Activated CD8-positive, alpha-beta memory T cell treated with anti-CD3 and anti-CD28 coated beads for 4 hours (primary cell): ENCODE measurements at places on chromosomes 12 and 14.

DNA sequence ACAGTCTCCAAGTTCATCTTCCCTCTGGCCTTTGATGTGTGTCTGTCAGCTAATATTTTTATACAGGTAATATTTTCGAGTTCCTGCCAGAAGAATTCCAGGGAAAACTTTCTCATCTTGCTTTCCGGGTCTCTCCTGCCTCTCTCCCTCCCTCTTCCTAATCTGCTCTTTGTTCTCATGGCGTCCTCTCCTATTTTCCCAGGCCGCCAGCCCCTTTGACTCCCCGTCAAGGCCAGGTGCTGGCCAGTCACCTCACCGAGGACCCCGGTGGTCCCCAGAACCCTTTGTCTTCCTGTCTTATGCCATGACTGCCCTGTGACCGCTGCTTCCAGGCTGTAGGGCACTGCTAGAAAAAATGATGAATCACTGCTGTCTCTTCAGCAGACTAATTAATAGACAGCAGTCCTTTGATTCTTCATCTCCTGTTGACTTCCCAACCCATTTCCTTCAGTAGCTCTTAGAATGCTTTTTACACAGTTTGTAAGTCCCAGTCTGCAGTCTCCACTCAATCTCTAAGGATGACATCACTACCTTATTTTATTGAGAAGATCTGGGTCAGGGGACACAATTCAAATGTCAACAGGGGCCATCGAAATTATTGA lies 40.7 kb downstream of the PPFIBP1 start:
- DNase-seq = no peak

- no peak for DNase-seq
These were observed 96.9 kb downstream of the DNAH10 start for GRCh38 chr12:123859035-123859434.

DNA sequence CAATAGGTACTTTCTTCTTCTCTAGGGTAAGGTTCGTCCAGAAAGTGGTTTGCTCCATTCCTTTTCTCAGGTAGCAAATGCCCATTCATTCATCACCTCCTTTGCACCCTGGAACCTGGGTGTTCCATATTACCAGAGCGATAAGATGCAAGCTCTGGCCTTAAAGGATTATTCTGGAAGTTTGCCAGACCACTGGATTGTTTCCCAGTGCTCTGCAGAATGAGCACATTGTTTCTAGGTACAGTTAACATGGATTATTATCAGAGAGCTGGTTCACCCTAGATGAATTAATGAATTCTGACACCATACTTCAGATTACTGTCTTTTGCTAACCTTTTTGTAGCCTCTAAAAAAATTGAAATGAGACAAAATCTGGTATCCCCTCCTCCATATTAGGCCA lies 170.9 kb upstream of the BMP4 start:
- no peak for DNase-seq

DNA sequence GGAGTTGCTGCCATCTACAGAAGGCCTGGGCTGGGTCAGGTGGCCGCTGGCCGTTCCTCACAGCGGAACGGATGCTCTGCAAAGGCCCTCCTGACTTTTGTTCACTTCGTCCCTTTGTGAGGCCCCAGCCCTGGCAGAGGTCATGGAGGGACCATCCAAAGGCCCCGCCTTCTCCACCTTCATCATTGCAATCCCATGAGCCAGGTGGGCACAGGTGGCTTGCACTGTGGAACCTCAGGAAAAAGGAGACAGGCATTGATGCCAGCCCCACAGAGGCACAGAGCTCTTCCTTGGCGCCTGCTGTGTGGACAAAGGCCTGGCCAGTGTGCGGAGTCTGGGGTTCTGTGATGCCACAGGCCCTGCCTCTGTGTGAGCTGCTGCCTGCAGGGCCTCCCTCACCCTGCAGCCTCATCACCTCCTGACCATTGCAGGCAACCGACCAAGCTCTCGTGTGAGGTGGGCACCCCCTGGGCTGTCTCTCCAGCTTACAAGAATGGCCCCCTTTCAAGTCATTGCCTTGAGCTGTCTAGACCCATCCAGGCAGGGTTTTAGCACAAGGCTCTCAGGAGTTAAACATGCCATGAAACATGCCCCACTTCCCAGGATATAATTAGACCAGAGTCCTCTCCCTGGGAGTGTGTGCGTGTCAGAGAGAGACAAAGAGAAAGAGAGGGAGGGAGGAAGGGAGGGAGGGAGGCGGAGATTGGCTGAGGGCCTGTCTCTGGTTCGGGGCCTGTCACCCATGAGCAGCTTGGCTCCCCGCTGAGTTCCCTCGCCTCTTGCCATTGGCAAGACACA lies 19.3 kb downstream of the NFKBIA start:
- DNase-seq = no peak

DNA sequence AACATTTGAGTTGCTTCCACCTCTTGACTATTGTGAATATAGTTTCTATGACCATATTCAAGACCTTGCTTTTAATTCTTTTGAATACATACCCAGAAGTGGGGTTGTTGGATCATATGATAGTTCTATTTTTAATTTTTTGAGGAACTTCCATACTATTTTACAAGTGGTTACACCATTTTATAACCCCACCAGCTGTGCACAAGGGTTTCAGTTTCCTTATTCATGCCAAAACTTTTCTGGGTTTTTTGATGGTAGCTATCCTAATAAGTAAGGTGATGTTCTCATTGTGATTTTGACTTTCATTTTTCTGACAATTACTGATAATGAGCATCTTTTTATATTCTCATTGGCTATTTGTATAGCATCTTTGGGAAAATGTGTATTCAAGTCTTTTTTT lies 109.4 kb upstream of the GARIN2 start:
- no peak for DNase-seq

DNA sequence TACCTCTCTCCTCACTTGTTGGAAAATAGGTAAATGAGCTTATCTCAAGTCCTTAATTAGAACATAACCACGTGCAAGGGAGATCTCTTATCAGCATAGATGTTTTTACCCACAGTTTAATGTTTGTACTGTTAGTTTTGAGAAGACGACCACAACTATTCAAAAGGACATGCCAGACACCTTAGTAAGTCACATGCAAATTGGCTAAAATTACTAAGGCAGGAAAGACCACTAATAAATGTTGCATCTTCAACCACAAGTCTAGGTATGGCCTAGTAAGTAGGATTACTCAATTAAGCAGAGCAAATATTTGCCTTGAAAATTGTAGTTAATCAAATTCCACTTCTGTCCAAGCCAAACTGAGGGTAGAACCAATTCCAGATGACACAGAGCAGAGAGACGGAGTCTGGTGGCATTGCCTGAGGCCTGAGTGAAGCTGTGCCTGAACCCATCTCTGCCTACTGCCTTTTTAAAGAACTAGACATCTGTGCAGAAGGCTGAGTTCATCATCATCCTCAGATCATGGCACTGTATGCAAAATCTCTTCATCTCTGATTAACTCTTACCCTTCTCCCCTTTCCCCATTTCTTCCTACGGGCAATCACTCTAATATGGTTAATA lies 29.7 kb upstream of the CHST11 start:
- DNase-seq = no peak

DNA sequence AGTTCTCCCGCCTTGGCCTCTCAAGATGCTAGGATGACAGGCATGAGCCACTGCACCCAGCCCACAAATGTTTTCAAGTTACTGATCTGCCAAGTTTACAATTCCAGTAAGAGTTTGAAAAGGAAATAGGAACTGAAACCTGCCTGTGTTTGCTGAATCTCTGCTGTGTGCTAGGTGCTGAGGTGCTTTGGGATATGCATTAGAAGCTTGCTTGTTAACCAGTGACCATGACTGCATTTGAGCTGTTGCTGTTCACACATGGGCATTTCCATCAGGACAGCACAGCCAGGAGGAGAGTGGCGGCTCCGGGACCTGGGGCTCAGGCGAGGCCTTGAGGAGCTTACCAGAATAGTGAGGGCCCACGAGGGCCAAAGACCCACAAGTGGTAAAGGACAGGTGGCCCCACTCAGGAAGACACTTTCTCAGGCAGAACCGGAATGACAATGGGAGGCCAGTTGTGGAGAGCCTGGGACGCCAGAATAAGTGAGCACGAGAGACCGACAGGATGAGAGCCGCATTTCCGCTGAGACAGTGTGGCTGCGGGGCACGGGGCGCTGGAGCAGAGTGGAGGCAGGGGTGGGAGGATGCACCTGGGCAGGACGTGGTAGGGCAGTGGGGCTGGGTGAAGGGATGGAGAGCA lies 54.5 kb upstream of the MMP17 start:
- DNase-seq = no peak

- DNase-seq = no peak
These were observed 179.8 kb downstream of the GALC start for GRCh38 chr14:87813211-87813610.

DNA sequence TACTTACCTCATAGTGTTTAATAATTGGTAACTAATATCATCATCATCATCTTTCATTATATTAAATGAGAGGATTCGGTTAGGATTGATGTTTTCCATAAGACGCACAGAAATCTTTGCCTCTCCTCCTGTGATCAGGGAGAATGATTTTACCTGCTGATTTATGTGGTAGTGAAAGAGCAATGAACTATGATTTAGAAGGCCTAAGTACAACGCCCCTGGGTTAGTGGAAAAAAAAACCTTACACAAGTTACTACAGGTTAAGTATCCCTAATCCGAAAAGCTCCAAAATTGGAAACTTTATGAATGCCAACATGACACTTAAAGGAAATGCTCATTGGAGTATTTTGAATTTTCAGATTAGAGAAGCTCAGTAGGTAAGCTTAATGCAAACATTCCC lies 55.8 kb downstream of the ARID2 start:
- DNase-seq = no peak

DNA sequence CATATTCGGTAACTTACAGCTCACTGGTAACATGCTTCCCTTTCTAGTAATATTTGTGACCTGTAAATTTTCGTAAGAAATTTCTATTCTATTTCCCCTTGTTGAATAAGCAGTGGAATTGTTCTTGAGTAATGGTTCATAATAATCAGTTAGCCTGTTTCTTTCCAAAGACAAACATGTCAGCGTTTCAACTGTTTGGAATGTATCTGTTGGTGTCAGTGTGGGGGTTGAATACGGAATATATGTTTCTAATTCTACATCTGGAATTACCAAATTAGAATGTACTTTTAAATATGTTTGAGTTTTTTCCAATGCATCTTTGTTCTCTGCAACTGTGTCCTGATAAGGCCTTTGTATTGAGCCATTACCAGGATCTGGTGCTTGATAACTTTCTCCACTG lies 2.0 kb downstream of the BBS10 start:
- DNase-seq = no peak

- DNase-seq = no peak
These were observed 2.7 kb upstream of the CDKN1B start for GRCh38 chr12:12714276-12715021.

GRCh38 chr12:52244615-52244994 lies 11.6 kb downstream of the KRT7 start:
- no peak for DNase-seq

- no peak for DNase-seq
These were observed 460.4 kb downstream of the DPF3 start for GRCh38 chr14:72433511-72433910.

GRCh38 chr12:1357171-1357570 lies 237.2 kb downstream of the FBXL14 start:
- DNase-seq = no peak

GRCh38 chr14:100305324-100306100 lies 732 bp downstream of the SLC25A29 start:
- peak; percentile 42 for DNase-seq

GRCh38 chr12:13119826-13120225 lies 16.4 kb upstream of the GSG1 start:
- DNase-seq = no peak

- no peak for DNase-seq
These were observed 449 bp upstream of the GLT8D2 start for GRCh38 chr12:104050436-104050835.

DNA sequence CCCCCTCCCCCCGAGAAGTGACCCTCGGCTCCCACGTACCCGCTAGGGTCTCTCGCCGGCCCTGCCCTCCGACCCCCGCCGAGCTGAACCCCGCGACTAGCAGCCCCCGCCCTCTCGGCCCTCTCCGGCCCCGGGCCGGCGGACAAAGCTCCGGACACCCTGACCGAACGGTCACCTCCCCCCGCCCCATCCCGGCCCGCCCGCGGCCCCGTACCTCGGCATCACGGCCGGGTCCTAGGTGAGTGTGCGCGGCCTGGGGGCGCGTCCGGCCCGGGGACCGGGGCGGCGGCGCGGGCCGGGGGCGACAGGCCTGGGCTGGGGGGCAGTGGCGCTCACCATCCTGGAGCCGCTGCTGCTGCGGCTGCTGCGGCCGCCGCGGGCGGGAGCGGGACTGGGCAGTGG lies at the start of gene FIGNL2:
FIGNL2 (minus strand) TSS at position 393 of the 402 bp plus-strand sequence. CDS start 26,305 bp downstream, outside the sequence.
- DNase-seq = no peak

GRCh38 chr12:33587784-33588712 lies 148.4 kb upstream of the SYT10 start:
- no peak for DNase-seq

- DNase-seq = no peak
These were observed 10.1 kb upstream of the TBPL2 start for GRCh38 chr14:55450539-55450938.

- DNase-seq = no peak
These were observed 23.2 kb upstream of the RAP1B start for GRCh38 chr12:68587448-68587873.

DNA sequence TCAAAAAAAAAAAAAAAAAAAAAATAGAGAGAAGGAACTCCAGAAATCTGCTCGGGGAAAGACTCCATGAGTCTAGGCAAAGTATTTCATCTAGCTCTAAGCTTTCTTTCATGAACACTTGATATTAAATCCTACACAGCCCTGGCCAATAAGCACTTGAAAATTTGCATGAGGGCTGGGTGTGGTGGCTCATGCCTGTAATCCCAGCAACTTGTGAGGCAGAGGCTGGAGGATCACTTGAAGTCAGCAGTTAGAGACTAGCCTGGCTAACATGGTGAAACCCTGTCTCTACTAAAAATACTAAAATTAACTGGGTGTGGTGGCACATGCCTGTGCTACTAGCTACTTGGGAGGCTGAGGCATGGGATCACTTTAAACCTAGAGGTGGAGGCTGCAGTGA lies 13.1 kb upstream of the METAP2 start:
- no peak for DNase-seq
